Stimulated activated CD4-positive, alpha-beta T cell treated with anti-CD3 and anti-CD28 coated beads, Interleukin-4, amount 100 ng/mL, for 48 hours (primary cell): ENCODE measurements at places on chromosomes 6 and 20.

- no peak for DNase-seq
Observed at GRCh38 chr6:133156689-133157088, 84.5 kb upstream of the EYA4 start.

GRCh38 chr20:15031546-15032351, 694.3 kb upstream of the FLRT3 start:
- no peak for DNase-seq

DNA sequence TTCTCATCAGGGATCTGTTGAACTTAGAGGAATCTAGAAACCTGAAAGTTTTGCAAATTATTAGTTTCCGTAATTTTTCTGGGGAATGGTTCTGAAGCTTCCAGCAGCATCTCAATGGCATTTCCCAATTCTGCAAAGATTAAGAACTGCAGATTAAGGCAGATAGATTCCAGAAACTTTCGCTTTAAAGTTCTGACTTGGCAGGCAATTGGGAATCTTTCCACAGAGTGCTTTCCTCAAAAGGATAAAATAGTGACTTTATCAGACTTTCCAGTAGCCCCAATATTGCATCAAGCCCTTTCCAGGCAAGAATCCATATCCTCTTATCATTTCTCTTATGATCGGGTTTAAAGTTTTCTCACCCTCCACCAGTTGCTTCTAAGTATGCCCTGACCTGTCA, 261.1 kb downstream of the FNDC1 start:
- DNase-seq, result no peak

DNA sequence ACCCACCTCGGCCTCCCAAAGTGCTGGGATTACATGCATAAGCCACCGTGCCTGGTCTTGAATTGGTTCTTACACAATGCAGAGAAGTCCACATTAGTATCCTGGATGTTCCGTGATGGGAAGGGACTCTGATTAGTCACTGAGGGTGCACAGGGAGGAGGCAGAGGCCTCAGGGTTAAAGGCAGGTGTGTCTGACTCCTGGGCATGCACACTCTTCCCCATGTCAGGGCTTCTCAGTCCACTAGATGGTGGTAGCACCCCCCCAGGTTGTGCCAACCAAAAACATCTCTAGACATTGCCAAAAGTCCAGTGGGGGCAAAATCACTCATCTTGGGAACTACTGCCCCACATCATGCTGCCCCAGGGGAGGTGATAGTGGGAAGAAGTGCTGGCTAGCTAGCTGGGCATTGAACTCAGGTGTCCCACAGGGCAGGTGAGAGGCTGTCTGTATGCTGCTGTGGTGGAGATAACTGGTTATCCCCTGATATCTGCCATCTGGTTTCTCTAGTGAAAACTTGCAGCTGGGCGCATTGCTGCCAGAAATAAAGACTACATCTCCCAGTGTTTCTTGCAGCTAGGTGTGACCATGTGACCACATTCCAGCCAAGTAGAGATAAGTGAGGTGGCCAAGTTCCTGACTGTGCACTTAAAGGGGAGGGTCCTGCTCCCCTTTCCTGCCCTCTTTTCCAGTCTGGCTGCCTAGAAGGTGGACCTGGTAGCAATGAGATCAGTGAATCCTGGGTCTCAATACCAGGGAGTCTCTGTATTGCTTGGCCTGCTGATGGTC, 8.4 kb upstream of the NSFL1C start:
- no peak for DNase-seq

DNA sequence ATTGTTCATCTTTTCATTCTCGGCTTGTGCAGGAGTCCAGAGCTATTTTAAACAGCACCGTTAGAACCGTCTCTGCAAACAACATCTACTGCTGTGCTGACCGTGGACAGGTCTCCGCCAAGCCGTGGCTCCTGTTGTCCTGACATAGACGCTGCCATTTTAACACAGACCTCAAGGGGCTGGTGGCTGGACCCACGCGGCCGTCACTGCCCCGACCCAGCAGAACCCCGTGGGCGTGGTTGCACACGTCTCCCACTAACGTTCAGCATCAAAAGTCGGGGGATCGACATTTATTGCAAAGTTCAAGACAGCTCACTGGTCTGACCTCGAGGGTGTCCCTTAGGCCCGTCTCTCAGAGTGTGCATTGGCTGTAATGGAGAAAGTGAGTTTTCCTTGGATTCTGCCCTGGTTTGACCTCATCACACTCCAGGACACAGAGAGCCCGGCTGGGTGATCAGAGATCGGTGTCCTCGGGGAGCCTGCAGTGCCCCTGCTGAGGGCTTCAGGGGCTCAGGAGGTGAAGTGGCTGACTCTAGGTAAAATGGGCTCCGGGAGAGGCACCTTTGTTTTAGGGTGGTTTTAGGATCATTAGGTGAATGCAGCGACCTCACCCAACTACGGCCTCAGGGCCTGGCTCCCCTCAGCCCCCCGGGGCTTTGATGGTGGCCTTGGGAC, 363.2 kb downstream of the THBS2 start:
- DNase-seq, result no peak

DNA sequence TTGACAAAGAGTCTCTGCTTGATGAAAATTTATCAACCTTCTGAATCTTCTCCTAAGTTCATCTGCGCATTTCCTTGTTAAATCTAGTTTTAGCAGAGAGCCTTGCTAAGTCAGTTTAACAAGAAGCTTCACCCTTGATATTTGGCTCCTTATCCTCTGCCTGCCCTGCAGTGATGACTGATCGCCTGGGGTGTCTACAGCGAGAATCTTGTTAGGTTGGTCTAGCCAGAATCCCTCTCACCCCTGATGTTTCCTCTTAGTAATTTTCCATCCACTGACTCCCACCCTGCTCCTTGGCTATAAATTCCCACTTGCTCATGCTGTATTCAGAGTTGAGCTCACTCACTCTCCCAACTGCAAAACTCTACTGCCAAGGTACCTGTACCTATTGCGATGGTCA, 114.1 kb downstream of the TENT5A start:
- no peak for DNase-seq

DNA sequence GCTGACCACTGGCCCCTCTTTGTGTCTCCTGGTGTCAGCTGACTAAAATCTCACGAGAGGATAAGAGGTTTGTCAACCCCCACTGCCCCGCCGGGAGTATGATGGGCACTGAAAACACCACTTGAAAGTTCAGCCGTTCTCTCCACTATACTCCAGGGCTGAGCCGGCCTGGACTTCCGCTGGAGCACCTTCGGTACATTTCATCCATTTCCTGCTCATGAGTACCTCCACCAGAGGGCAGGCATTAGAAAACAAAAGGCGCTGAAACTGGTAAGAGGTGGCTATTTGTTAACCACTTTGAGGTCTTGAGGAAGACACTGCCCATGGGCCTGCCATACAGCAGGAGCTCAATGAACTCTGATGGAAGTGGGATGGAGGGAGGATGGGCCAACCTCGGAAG, 17.9 kb upstream of the ANKRD60 start:
- no peak for DNase-seq

DNA sequence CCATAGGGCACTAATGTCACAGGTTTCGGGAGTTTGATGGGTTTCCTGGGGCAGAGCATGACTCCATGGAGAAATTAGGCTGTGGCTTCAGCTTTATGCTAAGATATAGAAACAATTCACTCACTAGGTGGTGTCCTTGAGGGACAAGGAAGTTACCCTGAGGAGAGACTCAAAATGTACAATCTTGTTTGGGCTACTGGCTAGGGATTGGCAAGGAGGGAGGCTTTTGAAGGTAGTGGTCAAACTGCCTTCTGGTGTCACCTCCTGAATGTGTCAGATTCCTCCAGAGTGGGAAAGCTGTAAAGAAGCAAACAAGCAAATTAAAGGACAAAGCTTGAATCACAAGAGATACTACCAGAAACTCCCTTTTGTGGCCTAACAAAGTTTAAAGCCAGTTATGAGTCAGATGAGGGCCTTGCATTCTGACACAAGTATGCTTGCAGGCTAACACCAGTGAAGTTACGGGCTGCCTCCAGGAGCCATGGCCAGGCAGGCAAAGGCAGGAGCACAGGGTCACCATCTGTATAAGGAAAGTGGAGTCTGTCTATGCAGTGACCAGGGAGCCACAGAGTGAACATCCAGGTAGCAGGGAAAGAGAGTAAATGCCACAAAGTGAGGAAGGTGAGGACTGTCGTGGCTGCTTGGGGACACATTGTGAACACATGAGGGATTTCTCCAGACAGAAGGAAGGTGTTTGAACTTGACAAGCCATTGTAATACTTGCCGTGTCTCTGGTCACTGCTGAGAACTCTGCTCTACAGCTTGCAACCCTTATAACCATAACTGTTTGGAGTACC, 107.7 kb upstream of the DTNBP1 start:
- DNase-seq, result no peak

- peak; percentile 84 for DNase-seq
Observed at GRCh38 chr6:157322792-157323254, 496 bp downstream of the TMEM242 start.

GRCh38 chr20:57753332-57754164, 43.7 kb upstream of the PMEPA1 start:
- DNase-seq, result no peak
